ENCODE measurements at places on chromosomes 6 and 20. TPM values are rescaled to one million over a fixed set of nuclear protein-coding genes. Genes with fewer than 3 reads are reported as not detected.
A peak's percentile ranks its signal among the peaks of the same experiment; 100 is the strongest.

GRCh38 chr6:9168669-9169068 lies 733.3 kb upstream of the SLC35B3 start:
- peak; percentile 65 for DNase-seq

SNRPB gene
- 280 TPM for total RNA-seq

- DNase-seq = peak; percentile 49
Measured at GRCh38 chr20:63885264-63886053, 9.5 kb upstream of the DNAJC5 start.

DNA sequence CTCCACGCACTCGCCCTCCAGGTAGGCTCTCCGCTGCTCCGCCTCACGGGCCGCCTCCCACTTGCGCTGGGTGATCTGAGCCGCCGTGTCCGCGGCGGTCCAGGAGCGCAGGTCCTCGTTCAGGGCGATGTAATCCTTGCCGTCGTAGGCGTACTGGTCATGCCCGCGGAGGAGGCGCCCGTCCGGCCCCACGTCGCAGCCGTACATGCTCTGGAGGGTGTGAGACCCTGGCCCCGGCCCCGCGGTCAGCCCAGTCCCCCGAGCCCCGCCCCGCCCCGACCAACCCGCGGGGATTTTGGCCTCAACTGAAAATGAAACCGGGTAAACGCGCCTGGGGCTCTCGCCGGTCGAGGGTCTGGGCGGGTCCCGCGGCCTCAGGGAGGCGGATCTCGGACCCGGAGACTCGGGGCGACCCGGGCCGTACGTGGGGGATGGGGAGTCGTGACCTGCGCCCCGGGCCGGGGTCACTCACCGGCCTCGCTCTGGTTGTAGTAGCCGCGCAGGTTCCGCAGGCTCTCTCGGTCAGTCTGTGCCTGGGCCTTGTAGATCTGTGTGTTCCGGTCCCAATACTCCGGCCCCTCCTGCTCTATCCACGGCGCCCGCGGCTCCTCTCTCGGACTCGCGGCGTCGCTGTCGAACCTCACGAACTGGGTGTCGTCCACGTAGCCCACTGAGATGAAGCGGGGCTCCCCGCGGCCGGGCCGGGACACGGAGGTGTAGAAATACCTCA lies 598 bp downstream of the HLA-B start:
- DNase-seq = no peak

DNA sequence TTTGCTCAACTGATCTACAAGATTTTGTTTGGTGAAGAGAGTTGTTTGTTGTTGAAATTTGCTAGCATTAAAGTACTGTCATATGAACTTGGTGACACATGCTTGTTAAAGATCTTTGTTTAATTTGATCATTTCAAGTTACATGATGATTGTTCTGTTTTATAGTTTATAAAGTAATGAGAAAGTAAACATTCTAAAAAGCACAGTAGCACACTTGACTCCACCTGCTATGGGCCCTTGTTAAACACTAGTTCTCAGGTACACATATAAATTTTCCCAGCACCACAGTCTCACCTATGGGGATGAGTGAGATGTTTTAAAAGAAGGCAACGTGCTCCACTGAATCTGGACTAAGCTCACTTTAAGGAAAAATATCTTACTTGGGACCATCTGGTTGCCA lies 14.1 kb downstream of the MCHR2 start:
- DNase-seq = no peak

GRCh38 chr20:46022411-46023147 lies 6.4 kb upstream of the SLC12A5 start:
- no peak for DNase-seq

DNA sequence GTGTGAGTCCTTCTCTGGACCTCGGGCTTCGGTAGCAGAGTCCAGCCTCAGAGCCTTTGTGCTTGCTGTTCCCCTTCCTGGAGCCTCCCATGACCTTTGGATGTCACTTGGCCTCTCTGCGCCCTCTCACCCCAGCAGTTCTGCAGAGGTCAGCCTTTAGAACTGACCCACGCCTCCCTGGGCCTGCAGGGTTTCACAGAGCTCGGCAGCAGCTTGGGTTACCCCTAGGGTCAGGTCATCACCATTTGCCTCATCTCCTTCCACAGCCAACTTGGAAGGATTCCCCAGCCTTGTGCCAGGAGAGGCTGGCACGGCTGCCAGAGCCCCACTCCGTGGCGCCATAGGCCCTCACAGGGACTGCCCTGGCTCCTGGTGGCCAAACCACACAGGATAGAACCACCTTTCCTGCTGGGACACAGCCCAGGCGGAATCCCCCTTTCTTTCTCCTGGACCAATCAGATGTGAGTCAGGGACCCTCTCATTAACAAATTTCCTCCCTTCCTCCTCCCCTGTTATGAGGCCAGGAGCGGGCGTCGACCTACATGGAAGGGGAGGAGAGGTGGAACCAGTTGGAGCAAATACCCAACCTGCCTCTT lies 13.9 kb upstream of the SIRPA start:
- DNase-seq = no peak

GRCh38 chr20:37584238-37584807 lies 56.6 kb upstream of the BLCAP start:
- DNase-seq = no peak

- peak; percentile 51 for DNase-seq
Measured at GRCh38 chr6:5695260-5696245, 311.2 kb downstream of the NRN1 start.

DNA sequence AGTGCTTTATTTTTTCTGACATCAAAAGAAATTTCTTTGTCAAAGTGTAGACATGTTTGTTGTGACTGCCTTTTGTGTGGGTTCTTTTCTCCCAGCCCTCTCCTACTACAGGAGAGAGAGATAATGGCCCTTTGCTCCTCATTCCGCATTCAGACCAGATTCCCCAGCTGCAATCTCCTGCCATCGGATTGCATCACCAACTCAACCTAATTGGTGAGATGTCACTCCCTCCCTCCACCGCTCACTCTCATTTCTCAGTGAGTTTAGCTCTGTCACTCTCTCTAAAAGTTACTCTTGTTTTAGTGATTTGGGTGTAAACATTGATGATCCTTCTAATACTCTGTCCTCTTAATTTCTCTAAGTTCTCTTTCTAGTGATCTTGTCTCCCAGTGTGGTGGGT lies 22.7 kb downstream of the UTRN start:
- no peak for DNase-seq

DNA sequence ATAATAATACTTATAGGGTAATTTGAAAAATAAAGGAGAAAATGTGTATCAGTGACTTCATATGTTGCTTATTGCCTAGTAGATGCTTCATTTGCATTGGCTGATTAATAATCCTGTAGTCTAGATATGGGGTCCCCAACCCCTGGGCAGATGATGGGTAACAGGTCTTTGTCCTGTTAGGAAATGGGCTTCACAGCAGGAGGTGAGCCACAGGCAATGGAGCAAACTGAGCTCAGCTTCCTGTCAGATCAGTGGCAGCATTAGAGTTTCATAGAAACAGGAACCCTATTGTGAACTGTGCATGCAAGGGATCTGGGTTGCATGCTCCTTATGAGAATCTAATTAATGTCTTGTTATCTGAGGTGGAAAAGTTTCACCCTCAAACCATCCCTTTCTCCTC lies 1049.5 kb upstream of the EPHA7 start:
- DNase-seq = no peak

NOL4L gene
- 1.8 TPM for total RNA-seq

DSP gene
- 394 TPM for total RNA-seq

- DNase-seq = no peak
Measured at GRCh38 chr6:166253281-166253681, 54.9 kb downstream of the PRR18 start.

GJA1 gene
- 127 TPM for total RNA-seq

ULBP1 gene
- total RNA-seq = 4.1 TPM

- DNase-seq = peak; percentile 41
Measured at GRCh38 chr6:36443471-36444428, 950 bp downstream of the KCTD20 start.

- DNase-seq = no peak
Measured at GRCh38 chr20:52168116-52168515, 23.5 kb downstream of the ZFP64 start.

DNA sequence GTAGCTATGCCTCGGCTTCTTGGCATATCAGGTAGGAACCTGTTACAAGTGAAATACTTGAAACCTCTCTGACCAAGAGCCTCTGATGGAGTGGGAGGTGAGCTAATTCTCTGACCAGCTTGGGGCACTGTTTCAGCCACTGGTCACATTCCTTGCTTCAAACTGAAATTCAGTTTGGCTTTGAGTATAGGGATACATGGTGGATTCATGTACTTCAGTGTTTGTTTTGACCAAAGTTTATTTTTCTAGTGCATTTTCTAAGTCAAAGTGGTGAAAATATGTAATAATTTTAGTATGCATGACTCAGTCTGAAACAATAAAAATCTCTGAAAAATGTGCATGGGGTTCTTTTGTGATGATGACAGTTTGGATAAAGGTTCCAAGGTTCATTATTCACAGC lies 18.6 kb downstream of the TTPAL start:
- peak; percentile 10 for DNase-seq

ARFGAP1 gene
- 48.8 TPM for total RNA-seq

GRCh38 chr20:32158943-32159660 lies 48.4 kb downstream of the PLAGL2 start:
- DNase-seq = peak; percentile 40

DNA sequence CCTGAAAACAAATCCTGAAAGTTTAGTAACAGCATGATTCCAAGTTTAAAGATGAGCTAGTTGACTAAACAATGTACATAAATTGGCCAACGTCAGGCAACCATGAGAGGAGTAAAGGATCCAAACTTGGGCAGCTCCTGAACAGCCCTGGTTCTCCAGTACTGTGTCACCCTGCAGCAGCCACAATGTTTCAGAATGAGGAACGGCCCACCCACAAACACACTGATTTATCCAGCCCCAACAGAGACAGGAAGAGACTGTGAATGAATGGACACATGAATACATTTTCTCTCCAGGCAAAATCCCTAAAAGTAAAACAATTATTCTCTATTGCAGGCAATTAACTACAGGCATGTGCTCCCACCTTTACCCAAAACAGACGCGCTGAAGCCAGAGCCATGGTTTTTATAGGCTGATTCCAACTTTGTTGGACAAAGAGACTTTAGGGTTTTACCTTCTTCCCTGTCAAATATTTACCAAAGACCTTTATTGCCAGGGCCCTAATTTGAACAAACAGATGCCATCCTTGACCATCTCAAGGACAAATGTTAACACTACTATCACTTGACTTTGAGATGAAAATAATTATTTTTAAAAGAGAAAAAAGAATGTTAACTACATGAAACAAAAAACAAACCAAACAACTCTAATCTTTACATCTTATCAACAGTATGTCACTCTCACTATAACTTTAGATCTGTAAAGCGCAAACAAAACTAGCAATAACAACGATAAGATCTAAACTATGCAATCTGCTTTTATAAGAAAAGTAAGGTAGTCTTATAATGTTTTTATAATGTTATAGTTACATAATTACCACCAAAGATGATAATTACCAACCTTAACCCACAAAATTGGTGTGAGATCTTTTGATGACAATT lies 22.9 kb downstream of the CNKSR3 start:
- DNase-seq = no peak

GRCh38 chr20:63540417-63541186 lies 3.4 kb upstream of the PTK6 start:
- DNase-seq = no peak

DNA sequence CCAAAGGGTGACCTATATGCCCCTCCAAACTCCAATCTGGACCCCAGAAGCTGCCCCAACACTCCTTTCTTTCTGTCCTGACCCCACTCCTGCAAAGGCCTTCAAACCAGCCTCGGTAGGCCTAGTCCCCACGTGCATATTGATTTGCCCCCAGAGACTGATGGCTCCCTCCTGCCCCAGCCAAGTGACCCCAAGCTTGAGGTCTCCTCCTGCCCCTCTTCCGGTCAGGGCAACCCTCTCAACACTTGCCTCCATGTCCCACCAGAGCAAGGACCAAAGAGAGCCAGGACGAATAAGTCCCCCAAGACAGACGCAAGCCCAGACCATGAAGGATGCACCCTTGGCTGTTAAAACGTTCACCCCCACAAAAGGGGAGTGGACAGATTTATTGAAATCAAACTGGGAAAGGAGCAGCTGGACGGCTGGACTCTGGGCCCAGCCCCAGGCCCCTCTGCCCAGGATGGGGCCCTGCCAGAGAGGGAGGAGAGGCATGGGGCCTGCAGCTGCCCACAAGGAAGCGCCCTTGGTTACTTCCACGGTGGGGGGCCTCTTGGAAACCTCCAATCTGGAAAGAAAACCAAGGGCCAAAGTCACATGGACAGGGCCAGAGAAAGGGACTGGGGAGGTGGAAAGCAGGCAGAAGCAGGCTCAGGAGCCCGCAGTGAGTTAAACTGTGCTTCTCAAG lies 2.4 kb upstream of the SPEF1 start:
- no peak for DNase-seq

- peak; percentile 60 for DNase-seq
Measured at GRCh38 chr6:17705428-17705777, 1.3 kb downstream of the NUP153 start.

SIRPB2 gene
- 0.26 TPM for total RNA-seq

CCN5 gene
- total RNA-seq = not detected

DNA sequence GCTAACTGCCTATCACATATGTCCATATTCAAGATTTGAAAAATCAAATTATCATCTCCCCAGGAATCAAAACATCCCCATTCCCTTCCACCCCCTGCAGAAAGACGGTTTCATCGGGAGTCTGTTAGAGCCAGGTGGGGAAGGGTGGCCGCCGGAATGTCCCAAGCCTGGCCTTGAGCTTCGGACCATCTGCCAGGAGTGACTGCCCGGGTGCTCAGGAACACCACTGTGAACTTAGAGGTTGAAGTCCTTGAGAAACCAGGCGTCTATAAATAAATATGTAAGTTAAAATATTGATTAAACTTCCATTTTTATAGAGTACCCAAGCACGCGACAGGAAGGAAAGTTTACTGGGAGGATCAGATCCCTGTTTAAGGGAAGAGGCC lies 250.8 kb downstream of the DLL1 start:
- DNase-seq = no peak

GRCh38 chr20:9323622-9324021 lies 190.8 kb upstream of the LAMP5 start:
- no peak for DNase-seq

SAMD3 gene
- not detected for total RNA-seq

Data from bronchial epithelial cell (primary cell).